ENCODE measurements at places on chromosomes 16 and 17.

GRCh38 chr16:63612462-63613227 is 1509.2 kb downstream of the CDH11 start:
- DNase-seq = no peak

DNA sequence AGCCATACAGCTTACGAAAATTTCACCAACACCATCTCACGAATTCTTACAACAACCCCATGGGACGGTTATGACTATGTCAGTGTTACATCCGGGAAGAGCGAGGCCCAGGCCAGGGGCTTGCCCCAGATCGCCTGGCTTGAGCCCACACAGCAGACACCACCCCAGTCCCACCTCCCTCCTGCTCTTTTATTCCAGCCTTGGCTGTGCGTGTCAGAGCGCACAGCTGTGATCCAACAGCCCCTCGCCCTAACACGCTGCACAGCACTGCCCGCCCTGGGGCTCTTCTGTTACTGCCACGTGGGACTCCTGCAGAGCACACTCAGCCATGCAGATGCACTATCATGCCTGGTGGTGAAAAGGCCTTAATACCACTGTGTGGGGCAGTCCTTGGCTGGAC is 127.9 kb downstream of the ENGASE start:
- DNase-seq = no peak

DNA sequence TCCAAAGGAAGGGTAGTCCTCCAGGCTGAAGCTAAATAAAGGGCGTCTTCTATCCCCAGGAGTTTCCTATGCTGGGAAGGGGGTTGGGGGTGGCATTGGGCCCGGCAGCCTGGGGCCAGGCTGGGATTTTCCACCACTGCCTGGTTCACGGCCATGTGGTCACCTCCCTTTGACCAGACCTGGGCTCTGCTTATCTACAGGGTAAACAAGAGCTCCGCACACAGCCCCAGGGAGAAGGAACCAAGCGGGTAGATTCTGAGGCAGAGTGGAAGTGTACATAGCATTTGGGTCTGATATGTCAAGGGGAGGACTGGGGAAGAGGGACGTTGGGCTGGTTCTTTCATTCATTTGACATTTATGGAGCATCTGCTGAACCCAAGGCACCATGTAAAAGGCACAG is 27.2 kb upstream of the TMEM220 start:
- DNase-seq = no peak

DNA sequence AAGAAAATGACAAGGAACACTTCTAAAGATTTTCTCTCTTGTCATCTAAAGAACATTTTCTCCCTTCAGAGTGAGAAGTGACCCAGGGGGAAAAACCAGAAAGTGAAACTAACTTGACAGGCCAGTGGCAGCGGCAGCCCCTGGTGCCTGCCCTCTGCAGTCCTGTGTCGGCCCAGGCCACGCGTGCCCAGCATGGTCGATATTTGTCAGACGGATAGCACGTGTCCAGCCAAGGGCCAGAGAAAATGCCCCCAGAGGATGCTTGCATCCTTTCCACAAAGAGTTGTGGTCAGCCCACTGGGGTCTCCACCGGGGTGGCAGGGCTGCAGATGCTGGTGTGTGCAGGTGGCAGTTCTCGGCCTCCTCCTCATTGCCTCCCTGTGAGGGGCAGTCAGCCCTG is 176.6 kb downstream of the RAB11FIP4 start:
- DNase-seq = no peak

- DNase-seq = peak; percentile 37
These were observed 1.3 kb downstream of the MAPK8IP3 start for GRCh38 chr16:1707193-1707790.

GRCh38 chr16:66549284-66550131 is at the start of gene TK2:
Gene TK2, minus strand, starts transcription at chr16:66550122. Its CDS starts 61 bp downstream, at chr16:66550061.
- DNase-seq = peak; percentile 85

DNA sequence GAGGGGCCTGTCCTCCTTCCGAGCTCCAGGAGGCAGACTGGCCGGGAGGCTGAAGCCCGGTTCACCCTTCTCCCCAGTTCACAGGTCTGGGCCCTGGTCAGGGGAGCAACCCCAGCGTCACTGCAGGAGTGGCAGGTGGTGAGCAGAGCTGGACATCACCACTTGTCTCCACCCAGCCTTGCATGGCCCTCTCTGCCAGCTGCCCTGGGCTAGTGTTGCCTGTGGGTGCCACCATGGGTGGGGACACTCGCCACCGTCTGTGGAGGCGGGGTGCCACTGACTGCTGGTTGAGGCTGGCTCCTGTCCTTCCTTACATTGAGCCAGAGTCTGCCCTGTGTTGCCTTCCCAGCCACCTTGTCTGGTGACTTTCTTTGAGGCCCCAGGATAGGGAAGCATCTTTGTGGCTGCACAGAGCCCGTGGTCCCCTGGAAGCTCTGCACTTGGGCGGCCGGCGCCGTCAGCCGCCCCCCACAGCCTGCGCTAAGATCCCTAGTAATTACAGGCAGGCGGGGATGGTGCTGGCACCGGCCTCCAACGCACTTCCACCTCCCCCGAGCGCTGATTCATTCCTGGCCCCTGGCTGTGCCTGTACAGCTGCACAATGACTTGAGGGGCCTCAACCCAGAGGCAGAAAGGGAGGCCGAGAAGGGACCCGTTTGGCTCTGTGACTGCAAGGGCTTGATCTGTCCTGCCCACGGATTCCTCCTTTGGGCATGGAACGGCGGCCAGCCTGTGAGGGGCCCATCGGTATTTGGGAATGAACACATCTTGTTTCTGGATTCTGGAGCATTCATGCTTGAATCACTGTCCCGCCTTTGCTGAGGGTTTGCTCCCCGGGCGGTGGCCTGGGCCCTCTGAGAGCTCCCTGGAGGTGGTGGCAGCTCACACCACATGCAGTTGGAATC is 5.2 kb downstream of the BAIAP2 start:
- peak; percentile 63 for DNase-seq

DNA sequence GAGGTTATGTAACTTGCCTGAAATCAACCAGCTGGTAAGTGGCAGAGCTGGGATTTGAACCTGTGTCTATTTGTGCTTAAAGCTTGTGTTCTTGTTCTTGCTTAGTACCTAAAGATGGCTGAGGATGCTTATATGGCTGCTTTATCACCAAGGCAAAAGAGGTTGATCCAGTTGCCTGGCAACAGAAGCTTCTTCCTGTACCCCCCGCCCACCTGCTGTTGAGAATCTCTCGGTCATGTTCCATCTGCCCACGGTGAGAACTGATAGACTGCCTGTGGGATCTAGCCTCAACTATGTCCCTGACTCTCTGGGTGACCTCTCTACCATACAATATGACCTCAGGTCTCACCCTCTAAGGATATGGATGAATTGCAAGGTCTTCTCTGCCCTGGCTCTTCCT is 60.7 kb downstream of the ABCC6 start:
- peak; percentile 44 for DNase-seq
